Erythroblast (primary cell): ENCODE measurements at places on chromosomes 1 and 21.

- DNase-seq: peak; percentile 52
These were observed 24.4 kb downstream of the ZBTB17 start for GRCh38 chr1:15951341-15952153.

DNA sequence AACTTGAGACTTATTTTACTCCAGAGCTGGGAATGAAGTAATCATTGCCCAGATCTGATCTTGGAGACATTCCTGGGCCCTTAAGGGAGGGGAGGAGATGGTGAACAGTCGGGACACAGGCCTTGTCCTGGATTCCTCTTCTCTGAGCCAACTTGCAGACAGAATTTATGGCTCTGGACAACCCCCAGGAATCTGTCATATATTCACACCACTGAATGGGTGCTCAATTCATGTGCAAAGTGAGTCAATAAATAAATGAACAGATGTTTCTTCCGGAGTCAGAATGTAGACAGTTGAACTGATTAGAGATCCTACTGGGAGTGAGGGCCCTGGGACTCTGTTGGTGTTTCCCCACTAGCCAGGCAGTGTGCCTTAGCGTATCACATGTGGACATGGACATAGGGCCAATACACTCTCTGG is 2.6 kb downstream of the TUFT1 start:
- DNase-seq: no peak

- peak; percentile 21 for DNase-seq
These were observed 40.1 kb downstream of the SYT6 start for GRCh38 chr1:114113411-114114184.

DNA sequence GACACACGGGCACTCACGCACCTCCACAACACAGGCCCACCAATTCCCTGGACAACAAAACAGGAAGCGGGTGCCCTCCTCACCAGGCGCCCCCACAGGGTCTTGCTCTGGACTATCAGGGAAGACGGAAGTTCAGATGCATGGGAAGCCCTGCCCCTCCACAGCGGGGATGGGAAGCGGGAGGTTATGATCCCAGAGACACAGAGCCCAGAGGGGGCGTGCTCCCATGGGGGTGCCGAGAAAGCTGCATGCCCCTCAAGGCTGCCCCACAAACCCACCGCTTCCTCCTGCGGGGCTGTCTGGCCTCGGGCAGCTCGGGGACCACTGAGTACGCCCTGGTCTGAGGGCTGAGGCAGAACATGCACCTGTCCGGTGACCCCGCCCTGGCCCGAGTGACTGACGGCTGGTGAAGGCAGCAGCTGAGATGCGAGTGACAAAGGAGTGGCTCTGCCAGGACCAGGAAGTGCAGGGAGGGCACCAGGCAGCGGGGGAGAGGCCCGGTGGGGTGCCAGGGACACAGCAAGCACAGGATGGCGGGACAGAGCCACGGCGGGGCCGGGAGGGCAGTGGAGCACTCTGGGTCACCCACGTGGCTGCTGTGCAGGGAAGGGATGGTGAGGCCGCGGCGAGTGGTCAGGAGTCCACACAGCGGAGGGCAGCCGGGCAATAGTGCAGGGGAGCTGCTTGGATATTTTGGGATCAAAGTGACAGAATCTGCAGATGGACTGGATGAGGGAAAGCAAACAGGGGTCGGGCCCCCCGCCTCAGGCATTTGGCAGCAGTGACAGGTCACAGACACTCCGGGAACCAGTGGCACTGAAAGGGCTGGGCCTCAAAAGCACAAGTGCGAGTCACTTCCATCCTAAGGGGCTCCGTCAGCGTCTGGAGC is 18.6 kb downstream of the NADK start:
- no peak for DNase-seq

- DNase-seq: no peak
These were observed 34.7 kb downstream of the THRAP3 start for GRCh38 chr1:36258960-36259344.

DNA sequence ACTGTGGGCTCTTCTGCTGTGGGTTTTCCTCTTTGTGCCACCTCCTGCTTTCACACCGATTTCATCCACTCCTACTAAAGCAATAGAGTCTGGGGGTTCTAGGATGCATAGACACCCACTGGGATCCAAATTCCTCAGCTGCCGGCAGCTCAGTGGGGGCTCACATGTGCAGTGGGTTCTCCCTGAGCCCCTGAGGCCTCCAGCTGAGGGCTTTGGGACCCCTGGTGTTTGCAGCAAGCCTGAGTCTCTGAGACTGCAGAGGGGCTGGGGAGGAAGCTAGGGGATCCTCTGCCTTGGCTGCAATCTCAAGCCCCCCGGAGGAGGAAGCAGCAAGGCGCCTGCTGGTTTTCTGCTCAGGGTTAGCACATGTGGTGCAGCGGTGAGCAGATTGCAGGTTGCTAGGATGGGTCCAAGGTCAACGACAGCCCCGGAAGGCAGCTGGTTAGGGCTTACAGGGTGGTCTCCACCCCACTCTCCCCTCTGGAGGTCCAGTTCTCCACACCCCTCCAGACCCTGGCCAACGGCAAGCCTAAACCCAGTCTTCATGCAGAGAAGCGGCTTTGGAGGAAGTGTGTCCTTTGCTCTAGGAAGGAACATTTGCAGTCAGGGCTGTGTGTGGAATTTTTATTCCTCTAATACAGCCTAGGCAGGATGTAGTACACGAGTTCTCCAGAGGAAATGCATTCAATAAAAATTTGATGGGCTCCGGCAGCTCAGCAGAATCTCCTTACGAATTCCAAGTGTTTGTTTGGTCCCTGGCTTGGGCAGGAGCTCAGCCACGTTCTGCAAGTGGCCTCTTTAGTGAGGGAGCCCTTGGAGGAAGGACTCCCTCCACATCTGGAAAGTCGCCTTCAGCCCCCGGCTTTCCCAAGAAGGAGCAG is 269.1 kb upstream of the VAMP3 start:
- no peak for DNase-seq

DNA sequence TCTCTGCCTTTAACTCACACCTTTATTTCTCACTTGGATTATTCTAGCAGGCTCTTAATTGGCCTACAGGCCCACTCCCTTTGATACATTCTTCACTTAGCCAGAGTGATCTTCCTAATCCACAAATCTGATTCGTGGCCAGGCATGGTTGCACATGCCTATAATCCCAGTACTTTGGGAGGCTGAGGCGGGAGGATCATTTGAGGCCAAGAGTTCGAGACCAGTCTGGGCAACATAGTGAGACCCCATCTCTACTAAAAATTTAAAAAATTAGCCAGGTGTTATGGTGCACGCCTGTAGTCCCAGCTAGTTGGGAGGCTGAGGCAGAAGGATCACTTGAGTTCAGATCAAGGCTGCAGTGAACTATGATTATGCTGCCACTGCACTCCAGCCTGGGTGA is 2.1 kb downstream of the ZBTB17 start:
- no peak for DNase-seq

GRCh38 chr1:78587211-78587610 is 33.0 kb upstream of the IFI44L start:
- no peak for DNase-seq

- no peak for DNase-seq
These were observed 178.7 kb upstream of the DPYD start for GRCh38 chr1:98099501-98099900.

- DNase-seq: no peak
These were observed 70.3 kb upstream of the RGL1 start for GRCh38 chr1:183734543-183735036.

DNA sequence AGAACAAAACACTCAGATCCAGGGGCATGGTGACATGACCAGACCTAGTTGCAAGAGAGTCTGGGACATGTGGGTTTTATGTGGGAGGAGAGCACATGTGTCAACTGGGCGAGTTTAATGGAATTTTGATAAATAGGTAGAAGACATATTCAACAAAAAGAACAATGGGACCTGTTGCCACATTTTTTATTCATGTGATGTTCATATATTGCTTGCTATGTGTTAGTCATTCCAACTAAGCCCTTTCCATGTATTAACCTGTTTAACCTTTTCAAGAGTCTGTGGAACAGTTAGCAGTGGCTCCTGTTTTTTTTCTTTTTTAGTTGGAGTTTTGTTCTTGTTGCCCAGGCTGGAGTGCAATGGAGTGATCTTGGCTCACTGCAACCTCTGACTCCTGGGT is 30.1 kb upstream of the CSF3R start:
- DNase-seq: no peak

DNA sequence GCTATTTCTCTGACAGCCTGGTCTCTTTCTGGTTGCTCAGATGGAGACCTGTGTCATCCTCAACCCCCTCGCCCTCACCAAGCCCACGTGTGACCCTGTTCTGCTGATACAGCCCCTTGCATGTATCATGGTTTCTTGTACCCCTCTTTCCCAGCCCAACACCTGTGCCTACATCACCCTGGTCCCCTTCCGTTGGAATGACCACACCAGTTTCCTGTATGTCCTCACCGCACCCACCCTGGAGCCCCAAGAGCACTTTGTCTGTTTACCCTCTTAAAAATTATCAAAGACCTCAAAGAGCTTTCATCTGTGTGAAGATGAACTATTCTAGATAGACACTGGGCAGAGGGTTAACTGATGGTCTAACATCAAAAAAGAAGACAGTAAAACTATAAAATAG is 179.5 kb downstream of the GALNT2 start:
- DNase-seq: no peak

DNA sequence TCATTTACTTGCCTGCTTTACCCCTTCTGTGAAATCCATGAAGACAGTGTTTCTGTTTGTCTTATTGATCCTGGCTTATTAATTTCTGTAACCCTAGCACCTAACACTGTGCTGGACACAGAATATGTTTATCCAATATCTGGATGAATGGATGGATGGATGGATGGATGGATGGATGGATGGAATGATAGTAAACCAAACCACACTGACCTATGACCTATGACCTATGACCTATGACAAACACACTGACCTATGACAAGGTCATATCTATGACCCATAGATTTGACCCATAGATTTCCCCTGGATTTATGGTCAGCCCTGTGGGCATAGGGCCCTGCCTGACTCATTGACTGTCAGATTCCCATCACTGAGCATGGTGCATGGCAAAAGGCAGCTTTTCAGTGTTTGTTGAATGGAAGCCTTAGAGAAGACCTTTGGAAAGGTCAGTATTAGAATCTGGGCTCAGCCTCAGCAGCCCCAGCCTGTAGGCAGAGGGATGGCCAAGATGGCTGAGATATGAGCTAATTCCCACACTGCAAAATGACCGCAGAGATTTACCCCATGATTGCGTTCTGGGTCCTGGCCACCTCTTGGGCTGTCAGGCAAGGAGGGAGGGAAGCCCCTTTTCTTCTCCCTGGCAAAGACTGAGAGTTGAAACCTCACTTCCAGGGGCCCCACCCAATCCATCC is 24.6 kb downstream of the IGSF21 start:
- DNase-seq: no peak

GRCh38 chr21:21740207-21740606 is 742.0 kb downstream of the NCAM2 start:
- DNase-seq: no peak

- peak; percentile 4 for DNase-seq
These were observed 37.7 kb upstream of the DDAH1 start for GRCh38 chr1:85502625-85503083.

DNA sequence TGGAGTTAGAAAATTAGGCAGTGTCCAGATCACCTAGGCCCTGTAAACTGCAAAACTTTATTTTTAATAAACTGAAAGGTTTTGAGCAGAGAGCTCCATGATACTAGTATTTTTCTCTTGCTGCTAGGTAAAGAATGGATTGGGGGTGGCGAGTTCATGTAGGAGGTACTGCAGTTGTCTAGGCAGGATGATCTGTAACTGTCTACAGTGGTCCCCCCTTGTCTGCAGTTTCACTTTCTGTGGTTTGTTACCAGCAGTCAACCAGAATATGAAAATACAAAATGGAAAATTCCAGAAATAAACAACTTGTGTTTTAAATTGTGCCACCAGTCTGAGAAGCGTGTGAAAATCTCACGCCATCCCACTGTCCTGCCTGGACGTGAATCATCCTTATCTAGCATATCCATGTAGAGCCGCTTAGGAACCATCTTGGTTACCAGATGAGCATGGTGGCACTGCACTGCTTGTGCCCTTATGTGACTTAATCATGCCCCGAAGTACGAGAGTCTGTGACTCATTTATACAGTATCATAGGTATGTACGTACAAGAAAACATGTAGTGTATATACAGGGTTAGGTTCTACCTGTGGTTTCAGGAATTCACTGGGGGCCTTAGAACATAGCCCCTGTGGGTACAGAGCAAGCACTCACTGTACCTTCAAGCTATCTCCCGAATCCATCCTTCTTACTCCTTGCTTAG is 94.2 kb downstream of the AHCTF1 start:
- no peak for DNase-seq

DNA sequence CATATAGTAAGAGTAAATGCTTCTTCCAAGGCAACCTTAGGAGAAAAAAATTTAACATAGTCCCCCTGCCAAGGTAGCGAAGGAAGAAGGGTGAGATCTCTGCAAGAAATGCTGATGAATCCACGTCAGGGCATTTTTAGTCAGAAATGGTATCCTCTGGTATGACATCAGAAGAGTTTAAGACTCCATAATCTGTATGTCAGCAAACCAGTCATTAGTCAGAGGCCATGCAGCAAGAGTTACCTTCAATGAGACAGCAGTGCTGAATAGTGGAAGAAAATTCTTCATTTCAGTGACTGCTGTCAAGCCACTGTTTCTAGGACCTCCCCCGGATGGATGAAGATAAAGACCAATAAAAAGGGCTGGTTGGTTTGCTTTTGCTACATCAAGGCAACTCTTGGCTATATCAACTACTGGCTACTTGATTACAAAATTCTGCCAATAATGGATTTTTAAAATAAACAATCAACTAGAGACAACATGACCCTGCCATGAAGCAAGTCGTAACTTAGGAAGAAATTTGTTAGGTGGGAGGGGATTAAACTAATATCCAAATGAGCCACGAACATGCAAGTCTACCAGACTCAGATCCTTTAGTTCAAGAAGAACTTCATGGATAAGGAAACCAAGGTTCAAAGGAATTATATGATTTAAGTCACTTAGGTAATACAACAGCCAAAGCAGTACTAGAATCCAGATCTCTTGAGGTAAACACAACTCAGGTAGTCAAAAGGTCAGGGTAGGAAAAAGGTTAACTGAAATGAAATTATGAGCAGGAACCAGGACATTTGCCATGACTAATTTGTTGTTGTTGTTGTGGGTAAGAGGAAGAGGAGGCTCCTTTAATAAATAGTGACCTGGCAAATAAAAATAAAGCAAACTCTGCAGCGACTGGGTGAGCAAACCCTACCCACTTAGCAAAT is 25.6 kb upstream of the GUCA2A start:
- DNase-seq: no peak

- no peak for DNase-seq
These were observed 275.4 kb upstream of the RGS18 start for GRCh38 chr1:191882870-191883269.

- no peak for DNase-seq
These were observed 119.1 kb downstream of the ERG start for GRCh38 chr21:38379147-38379546.

GRCh38 chr1:180502361-180503279 is at the start of gene ACBD6:
TSS of gene ACBD6 (minus strand) at chr1:180502577. CDS start at chr1:180502266, 311 bp downstream.
- DNase-seq: peak; percentile 92

- peak; percentile 72 for DNase-seq
These were observed 2.0 kb downstream of the S100A6 start for GRCh38 chr1:153533689-153534201.

DNA sequence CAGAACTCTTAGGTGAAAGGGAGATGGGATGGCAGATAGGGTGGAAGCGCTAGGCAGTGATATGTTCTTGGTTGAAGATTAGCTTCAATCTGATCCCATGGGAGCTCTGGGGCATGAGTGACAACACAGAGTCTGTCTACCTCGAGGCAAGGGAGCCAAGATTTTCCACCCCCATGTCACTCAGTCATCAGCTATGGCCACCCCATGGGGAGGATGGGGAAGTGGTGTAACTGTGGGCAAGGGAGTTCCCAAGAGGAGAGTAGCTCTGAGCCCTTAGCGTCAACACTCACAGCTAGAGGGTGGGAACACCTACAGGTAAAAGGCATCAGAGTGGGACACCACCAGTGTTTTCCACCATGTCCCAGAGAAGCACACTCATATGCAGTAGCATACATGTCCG is 30.3 kb upstream of the C1QA start:
- DNase-seq: no peak
